Regular cardiac myocyte (primary cell): ENCODE measurements at places on chromosomes 6 and 20. TPM values are rescaled to one million over a fixed set of nuclear protein-coding genes. Genes with fewer than 3 reads are reported as not detected.

Gene TMEM74B
- under 0.01 TPM in 1 of 2 replicates, not detected in the other for total RNA-seq

Gene CASS4
- total RNA-seq, result 0.28 and 2.9 TPM in 2 replicates

Gene COL20A1
- total RNA-seq, result under 0.01 TPM in 1 of 2 replicates, not detected in the other

Gene OPRM1
- not detected in 2 replicates for total RNA-seq

Gene CDH4
- 0.28 and 1.2 TPM in 2 replicates for total RNA-seq

Gene WFDC5
- not detected in 2 replicates for total RNA-seq

Gene SSTR4
- not detected in 2 replicates for total RNA-seq

Gene ADGRF5
- total RNA-seq, result 43.1 TPM in 2 replicates

Gene BMP2
- total RNA-seq, result 4.8 and 6.7 TPM in 2 replicates

Gene PAK5
- not detected in 2 replicates for total RNA-seq

Gene MDFI
- total RNA-seq, result 1.3 and 2.8 TPM in 2 replicates

Gene NUP43
- total RNA-seq, result 19.7 and 43.9 TPM in 2 replicates

Gene OPRL1
- 0.19 and 2.0 TPM in 2 replicates for total RNA-seq

Gene GTSF1L
- not detected in 2 replicates for total RNA-seq

Gene STX16
- total RNA-seq, result 37.2 and 47.7 TPM in 2 replicates

Gene BMP5
- 0.38 and 1.1 TPM in 2 replicates for total RNA-seq

Gene PTK6
- under 0.01 TPM in 1 of 2 replicates, not detected in the other for total RNA-seq

Gene SLC17A5
- total RNA-seq, result 32.2 and 85.1 TPM in 2 replicates

Gene SMPDL3A
- total RNA-seq, result 5.8 and 16.9 TPM in 2 replicates

Gene PDE7B
- 60.0 and 71.6 TPM in 2 replicates for total RNA-seq

Gene RNF39
- total RNA-seq, result 0.28 TPM in 1 of 2 replicates, not detected in the other

Gene CD93
- 2.8 and 3.1 TPM in 2 replicates for total RNA-seq

Gene SLC17A1
- not detected in 2 replicates for total RNA-seq

Gene CCN5
- under 0.01 and 3.7 TPM in 2 replicates for total RNA-seq

Gene FAM184A
- total RNA-seq, result 0.19 and 0.85 TPM in 2 replicates

Gene RAB32
- total RNA-seq, result 132 and 164 TPM in 2 replicates

Gene MYMX
- not detected in 2 replicates for total RNA-seq

Gene GABRR1
- not detected in 2 replicates for total RNA-seq

Gene RAD21L1
- 0.19 TPM in 1 of 2 replicates, not detected in the other for total RNA-seq

Gene C6orf15
- total RNA-seq, result not detected in 2 replicates

Gene PCMT1
- 152 and 216 TPM in 2 replicates for total RNA-seq

Gene KIZ
- 9.8 and 19.7 TPM in 2 replicates for total RNA-seq

Gene BPI
- 0.28 TPM in 1 of 2 replicates, not detected in the other for total RNA-seq

Gene DEFB123
- total RNA-seq, result not detected in 2 replicates

Gene KIF6
- under 0.01 and 0.28 TPM in 2 replicates for total RNA-seq

Gene SLC44A4
- not detected in 2 replicates for total RNA-seq

Gene CEP85L
- total RNA-seq, result 12.8 and 18.3 TPM in 2 replicates

Gene SPATA25
- total RNA-seq, result 0.19 and 0.28 TPM in 2 replicates

Gene CST7
- not detected in 2 replicates for total RNA-seq

Gene PSMA7
- total RNA-seq, result 244 and 526 TPM in 2 replicates

Gene B3GAT2
- not detected in 2 replicates for total RNA-seq

Gene LST1
- not detected in 2 replicates for total RNA-seq

Gene HLA-DMA
- 2.1 and 6.2 TPM in 2 replicates for total RNA-seq

Gene OR2H1
- total RNA-seq, result not detected in 2 replicates

Gene LBP
- 0.56 TPM in 1 of 2 replicates, not detected in the other for total RNA-seq

Gene HAO1
- not detected in 2 replicates for total RNA-seq

Gene BCAS4
- 15.8 and 19.6 TPM in 2 replicates for total RNA-seq

Gene ZCCHC3
- 8.5 and 18.0 TPM in 2 replicates for total RNA-seq

Gene DOK5
- total RNA-seq, result 29.6 and 35.9 TPM in 2 replicates
